ENCODE measurements at places on chromosomes 1 and 21. TPM values are rescaled to one million over a fixed set of nuclear protein-coding genes. Genes with fewer than 3 reads are reported as not detected.

DNA sequence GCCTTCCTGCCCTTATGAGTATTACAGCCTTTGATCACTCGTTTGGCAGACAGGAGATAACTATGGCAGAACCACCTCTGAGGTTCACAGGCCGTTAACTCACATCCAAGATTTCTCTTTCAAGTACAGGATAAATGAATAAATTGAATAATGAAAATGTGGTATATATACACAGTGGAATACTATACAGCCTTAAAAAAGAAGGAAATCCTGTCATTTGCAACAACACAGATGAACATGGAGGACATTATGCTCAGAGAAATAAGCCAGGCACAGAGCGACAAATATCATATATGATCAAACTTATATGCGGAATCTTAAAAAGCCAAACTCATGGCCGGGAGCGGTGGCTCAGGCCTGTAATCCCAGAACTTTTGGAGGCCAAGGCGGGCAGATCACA, 32.6 kb downstream of the TGFBR3 start:
- no peak overlapping the region for H3K4me3 ChIP-seq
- peaks cover 10% of the 10 kb centered on the region for H3K4me1 ChIP-seq
- H3K27me3 ChIP-seq: no peaks in the 10 kb centered on the region
- DNase-seq: no peak
- H3K36me3 ChIP-seq: no peaks in the 10 kb centered on the region

TRIM45 gene
- 0.61 TPM for polyA plus RNA-seq

GRCh38 chr1:209920844-209921243, 17.2 kb upstream of the SYT14 start:
- H3K4me1 ChIP-seq: no peaks in the 10 kb centered on the region
- no peak overlapping the region for H3K4me3 ChIP-seq
- no peaks in the 10 kb centered on the region for H3K27me3 ChIP-seq

DNA sequence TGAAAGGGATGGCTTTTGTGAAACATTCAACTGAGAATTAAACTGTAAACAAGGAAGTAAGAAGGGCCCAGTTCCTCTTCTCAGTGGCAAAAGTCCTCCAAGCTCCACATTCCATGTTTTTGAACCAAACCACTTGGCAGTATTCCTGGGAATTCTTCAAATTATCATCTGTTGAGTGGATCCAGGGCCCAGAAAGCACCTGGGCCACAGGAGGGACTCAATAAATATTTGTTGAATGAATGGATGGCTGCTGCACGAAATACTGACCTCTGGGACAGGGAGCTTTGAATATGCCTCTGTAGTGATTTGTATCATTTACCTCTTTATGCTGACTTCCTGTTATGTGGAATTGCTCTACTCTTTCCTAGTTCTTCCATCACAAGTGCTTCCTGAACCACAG, 4.7 kb downstream of the SLC35F3 start:
- peaks cover 17% of the 10 kb centered on the region for H3K4me1 ChIP-seq
- no peaks in the 10 kb centered on the region for H3K36me3 ChIP-seq
- H3K27me3 ChIP-seq: peaks cover 20% of the 10 kb centered on the region
- no peak overlapping the region for H3K27ac ChIP-seq
- H3K4me3 ChIP-seq: no peak overlapping the region
- DNase-seq: no peak

- no peaks in the 10 kb centered on the region for H3K4me1 ChIP-seq
- DNase-seq: no peak
- no peak overlapping the region for H3K4me3 ChIP-seq
- H3K27ac ChIP-seq: no peak overlapping the region
These were observed 43.2 kb upstream of the LYPLAL1 start for GRCh38 chr1:219130366-219130935.

Measured in stomach (tissue), 19 donors.